ENCODE measurements at places on chromosomes 1 and 21. TPM values are rescaled to one million over a fixed set of nuclear protein-coding genes. Genes with fewer than 3 reads are reported as not detected.

GRCh38 chr1:245469734-245470133 lies 314.9 kb downstream of the KIF26B start:
- DNase-seq = no peak
- H3K27ac ChIP-seq = no peak overlapping the region
- peaks cover 28% of the 10 kb centered on the region for H3K4me1 ChIP-seq

DNA sequence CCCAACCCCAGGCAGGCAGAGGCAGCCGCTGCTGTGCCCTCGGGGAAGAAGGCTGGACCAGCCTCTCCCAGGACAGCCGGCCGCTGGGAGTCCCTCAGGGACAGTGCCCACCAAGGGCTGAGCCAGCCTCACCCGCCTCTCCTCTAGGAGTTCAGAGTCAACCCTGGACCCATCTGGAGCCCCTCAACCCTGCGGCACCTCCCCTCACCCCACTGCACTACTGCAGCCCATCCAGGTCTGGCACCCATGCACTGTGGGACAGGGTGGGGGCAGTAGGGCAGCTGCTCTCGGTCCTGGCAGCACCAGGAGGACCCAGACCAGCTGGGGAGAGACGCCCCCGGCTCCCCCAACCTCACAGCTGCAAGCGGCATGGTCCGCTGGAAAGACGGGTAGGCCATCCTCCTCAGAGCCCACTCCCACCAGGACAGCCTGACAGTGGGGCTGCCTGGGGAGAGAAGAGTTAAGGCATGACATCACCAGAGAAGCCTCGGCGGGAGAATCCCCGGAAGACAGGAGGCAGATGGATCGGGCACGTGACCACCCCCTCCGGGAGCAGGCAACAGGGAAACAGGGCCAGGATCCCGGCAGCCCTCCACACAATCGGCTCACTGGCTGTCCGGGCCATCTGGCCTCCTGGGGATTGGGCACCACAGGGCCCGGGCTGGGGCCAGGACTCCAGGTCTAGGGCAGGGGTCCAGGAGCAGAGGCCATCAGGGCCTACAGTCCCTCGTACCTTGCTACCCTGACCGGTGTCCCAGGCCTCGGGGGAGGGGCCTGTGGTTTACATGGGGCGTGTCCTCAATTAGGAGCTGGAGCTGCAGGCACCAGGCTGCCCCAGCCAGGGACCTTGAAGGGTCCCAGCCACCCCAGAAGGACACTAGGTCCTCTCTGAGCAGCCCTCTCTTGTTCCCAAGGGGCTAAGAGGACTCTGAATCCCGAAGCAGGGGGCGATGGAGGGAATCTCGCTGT lies 3.1 kb downstream of the ACAP3 start:
- peak; percentile 64 for DNase-seq
- H3K36me3 ChIP-seq = no peaks in the 10 kb centered on the region
- no peaks in the 10 kb centered on the region for H3K27me3 ChIP-seq
- peaks cover 24% of the 10 kb centered on the region for H3K4me1 ChIP-seq
- H3K27ac ChIP-seq = peak overlapping the region; percentile 86
- H3K4me3 ChIP-seq = peak overlapping the region; percentile 87

GRCh38 chr1:78048446-78048845 lies 2.7 kb downstream of the GIPC2 start:
- no peak overlapping the region for H3K4me3 ChIP-seq
- H3K27me3 ChIP-seq = peaks cover 66% of the 10 kb centered on the region
- DNase-seq = no peak
- peaks cover 13% of the 10 kb centered on the region for H3K4me1 ChIP-seq

- no peak for DNase-seq
- H3K36me3 ChIP-seq = peaks cover 54% of the 10 kb centered on the region
- H3K27me3 ChIP-seq = no peaks in the 10 kb centered on the region
- no peak overlapping the region for H3K4me3 ChIP-seq
Measured at GRCh38 chr1:42206164-42206563, 41.6 kb upstream of the GUCA2A start.

DNA sequence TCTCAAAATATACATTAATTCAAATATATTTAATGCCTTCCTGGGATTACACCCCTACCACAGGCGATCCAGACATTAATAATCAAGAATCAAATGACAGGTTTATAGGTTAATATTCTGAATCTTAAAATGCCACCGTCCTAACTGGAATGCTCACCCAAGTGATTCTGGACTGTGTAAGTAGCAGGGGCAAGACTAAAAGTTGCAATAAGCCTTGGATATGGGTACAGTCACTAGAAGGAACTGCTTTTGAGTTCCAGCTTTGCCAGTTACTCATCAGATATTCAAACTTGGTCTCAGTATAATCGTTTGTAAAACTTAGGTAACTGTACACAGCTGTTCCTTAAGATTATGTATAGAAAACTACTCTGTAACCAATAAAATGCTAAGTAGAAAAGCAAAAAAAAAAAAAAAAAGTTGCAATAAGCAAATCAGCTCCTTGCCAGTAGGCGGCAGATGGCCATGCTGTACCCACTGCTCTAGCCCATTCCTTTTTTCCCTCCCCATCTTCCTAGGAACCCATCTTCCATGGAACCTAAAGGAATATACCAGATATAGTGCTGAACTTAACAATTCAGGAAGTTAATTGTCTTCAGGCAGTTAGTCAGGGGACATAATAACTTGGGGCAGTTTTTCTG lies 10.5 kb downstream of the RO60 start:
- H3K27me3 ChIP-seq = no peaks in the 10 kb centered on the region
- H3K4me1 ChIP-seq = peaks cover 20% of the 10 kb centered on the region
- no peak overlapping the region for H3K27ac ChIP-seq

The CRYAA gene
- not detected for total RNA-seq

- no peaks in the 10 kb centered on the region for H3K27me3 ChIP-seq
- no peak overlapping the region for H3K4me3 ChIP-seq
- H3K4me1 ChIP-seq = peaks cover 16% of the 10 kb centered on the region
- no peaks in the 10 kb centered on the region for H3K36me3 ChIP-seq
Measured at GRCh38 chr1:64923294-64923718, 43.0 kb downstream of the JAK1 start.
